Omental fat pad (tissue), 4 donors: ENCODE measurements at places on chromosomes 7 and 10. TPM values are rescaled to one million over a fixed set of nuclear protein-coding genes. Genes with fewer than 3 reads are reported as not detected.

KCNH2 gene
- total RNA-seq: 0.46 TPM

PKD2L1 gene
- not detected for total RNA-seq

DNA sequence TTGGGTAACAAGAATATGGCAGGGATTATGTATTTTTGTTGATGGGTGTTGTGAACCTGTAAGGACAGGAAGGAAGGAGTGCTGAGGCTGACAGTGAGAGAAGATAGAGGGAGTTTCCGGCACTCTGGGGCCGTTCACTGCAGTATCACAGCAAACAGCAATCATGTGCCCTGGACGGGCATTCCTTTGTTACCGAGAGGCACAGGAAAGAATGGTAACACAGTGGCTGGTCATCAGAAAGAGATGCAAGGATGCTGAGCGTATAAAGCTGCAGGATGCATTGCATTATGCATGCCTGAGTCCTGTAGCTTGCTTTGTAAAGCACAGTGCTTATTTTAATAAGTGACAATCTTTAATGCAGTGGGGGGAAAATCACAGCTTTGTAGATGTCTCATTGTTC is 286.8 kb downstream of the RPS24 start:
- no peak for DNase-seq

GRCh38 chr7:5232874-5233273 is 42.8 kb downstream of the WIPI2 start:
- no peak for DNase-seq

NUDT13 gene
- total RNA-seq: 1.6 TPM

DNA sequence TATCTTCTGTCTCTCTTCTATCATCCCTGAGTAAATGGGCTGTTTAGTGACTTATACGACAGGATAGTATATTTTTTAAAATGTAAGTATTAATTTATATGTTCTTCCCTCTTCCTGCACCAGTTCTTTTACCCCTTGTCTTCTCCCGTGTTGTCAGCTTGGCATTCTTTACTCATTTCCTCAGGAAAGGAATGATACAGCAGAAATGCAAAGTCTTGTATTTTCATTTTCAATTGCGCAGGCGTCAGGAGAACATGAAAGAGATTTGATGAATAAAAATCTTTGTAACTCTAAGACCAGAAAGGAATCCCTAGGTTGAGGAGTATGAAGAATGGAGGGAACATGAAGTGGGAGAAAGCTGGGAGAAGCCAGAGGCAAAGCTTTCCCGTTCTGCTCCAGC is 18.8 kb upstream of the VPS41 start:
- no peak for DNase-seq

- DNase-seq: no peak
Measured at GRCh38 chr10:93333278-93333978, 148.7 kb downstream of the MYOF start.

GRCh38 chr7:156612930-156613329 is 27.6 kb upstream of the RNF32 start:
- DNase-seq: no peak

GRCh38 chr7:85713171-85713570 is 526.3 kb upstream of the SEMA3D start:
- DNase-seq: no peak

BBS9 gene
- 28.5 TPM for total RNA-seq

DNA sequence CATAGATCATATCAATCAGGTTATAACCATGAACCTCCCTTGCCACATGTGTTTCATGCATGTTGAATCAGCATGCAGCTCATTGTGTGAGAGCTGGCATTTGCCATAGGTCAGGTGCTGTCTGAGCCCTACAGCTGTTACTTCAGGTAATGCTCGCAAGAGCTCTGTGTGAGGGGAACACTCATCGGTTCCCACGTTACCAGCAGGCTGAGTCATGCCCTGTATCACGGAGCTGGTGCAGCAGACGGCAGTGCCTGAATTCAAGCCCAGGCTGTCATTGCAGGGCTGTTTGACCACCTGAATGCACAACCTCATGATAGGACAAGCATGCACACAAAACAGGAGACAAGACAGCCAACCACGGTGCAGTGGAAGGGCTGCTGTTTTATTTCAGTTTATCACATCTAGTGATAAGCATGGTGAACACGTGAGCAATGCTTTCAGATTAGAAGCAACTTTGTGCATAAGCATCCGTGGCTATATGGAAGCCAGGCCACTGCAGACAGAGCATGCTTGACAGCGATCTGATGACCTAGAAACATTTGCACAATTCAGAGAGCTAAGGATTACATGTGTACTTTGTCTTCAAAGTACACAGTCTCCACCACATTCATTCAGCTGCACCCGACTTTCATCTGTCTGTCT is 56.4 kb upstream of the PFKP start:
- no peak for DNase-seq

RTKN2 gene
- total RNA-seq: 0.38 TPM
